Body of pancreas (tissue), 4 donors: ENCODE measurements at places on chromosomes 4 and X. TPM values are rescaled to one million over a fixed set of nuclear protein-coding genes. Genes with fewer than 3 reads are reported as not detected.

DNA sequence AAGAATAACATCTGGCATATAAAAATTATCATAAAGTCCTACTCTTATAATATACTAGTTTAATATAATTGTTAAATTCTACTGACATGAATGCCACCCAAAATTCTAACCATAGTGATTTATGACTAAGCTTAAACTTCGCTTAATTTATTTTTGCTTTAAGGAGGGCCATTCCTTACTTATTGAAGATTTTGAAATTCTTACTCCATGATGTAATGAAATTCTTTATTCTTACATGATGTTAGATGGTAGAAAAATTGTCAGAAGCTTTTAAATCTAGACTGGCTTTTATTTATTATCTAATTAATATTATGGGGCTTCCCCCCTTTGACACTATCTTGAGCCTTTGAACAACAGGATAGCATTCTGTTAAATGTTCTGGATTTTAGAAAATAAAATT, 19.5 kb upstream of the SUPT20HL2 start:
- DNase-seq: no peak

GRCh38 chr4:83082777-83083176, 31.8 kb downstream of the PLAC8 start:
- DNase-seq: no peak

- DNase-seq: no peak
These were observed 55.2 kb upstream of the TRPC3 start for GRCh38 chr4:122007016-122007415.

DNA sequence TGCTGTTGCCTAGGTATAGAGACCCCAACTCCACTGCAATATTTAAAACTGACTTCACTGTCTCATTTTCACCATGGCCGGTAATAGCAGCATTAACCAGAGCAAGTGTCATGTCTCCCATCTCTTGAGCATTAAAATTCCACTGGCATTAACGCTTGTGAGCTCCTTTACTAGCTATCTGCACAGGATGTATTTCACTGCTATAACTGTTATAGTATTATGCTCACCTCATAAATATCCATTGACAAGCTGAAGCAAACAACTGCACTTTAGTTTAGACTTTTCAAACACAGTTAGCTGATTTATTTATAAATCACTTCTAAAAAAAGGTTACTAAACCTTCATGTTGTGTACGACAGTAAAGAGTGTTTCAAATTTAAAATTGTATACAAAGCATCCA, 157.8 kb downstream of the ANTXR2 start:
- no peak for DNase-seq

GRCh38 chrX:4263030-4263803, 549.8 kb upstream of the PRKX start:
- no peak for DNase-seq

GRCh38 chr4:83217721-83218522, 66.7 kb downstream of the COQ2 start:
- DNase-seq: no peak

DNA sequence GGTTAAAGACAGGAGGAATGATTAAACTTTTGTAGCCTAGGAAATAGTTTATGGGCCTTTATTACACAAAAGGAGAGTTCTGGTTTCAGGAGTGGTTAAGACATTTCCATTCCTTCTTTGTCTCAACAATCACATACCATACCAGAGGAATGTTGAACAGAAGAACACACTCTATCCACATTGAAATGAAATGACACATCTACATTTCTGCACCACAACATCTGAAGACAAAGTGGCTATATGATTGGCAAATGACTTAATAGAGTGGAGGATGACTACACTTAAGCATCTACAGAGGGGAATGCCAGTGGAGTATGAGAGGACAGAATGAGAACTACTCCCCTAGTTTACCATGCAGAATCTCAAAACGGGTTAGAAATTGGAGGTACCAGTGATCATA, 8.0 kb downstream of the CYP2U1 start:
- no peak for DNase-seq

DNA sequence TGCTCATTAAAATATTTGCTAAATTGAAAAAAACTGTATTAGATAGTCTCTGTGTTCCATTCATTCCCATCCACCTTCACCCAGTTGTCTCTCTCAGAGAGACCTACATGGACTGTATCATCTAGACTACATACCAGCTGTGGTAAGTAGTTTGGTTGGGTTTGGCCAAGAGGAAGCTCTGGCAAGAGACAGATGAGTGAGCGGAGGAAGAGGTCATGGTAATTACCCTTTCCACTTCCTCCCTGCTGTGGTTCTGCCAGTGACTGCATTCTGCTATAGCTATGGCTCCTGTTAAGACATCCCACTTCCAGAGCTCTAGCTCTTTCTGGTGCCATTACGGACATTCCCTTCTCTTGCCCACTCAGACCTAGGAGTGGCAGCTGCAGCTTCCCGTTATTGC, 239.0 kb upstream of the MID1 start:
- DNase-seq: no peak

DNA sequence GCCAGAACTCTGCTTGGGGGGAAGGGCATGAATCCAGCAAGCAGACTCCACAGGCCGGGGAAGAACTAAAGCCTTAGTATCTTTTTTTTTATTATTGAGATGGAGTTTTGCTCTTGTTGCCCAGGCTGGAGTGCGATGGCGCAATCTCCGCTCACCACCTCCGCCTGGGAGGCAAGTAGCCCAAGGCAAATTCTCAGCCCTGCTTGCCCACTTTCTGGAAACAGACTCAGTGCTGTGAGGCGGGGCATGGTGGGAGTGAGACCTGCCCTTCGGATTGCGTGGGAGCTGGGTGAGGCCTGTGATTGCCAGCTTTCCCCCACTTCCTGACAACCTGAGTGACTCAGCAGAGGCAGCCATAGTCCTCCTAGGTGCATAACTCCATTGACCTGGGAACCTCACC, 348.8 kb downstream of the GASK1B start:
- no peak for DNase-seq

- DNase-seq: no peak
These were observed 338.1 kb upstream of the ZCCHC13 start for GRCh38 chrX:73965833-73966232.

GRCh38 chrX:23901060-23901459, 6.7 kb downstream of the APOO start:
- DNase-seq: no peak

DNA sequence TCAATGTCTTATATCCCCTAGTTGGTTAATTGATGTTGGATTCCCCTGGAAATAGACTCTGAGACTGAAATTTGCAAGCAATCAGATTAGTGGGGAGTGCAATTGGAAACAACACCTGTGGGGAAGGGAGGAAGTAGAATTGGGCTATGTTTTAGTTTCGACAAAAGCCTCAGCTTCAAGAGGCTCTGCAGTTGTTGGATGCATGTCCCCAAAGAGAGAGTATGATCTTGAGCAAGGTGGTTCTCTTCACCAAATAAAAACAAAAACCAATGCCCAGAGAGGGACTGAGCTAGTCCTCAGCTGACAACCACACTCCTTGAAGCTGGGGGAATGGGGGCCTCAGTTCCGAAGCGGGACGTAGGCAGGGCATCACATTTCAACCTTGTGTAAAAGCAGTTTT, 77.1 kb downstream of the PRKG2 start:
- no peak for DNase-seq

The HEPH gene
- 4.2 TPM for total RNA-seq

The NAA11 gene
- total RNA-seq: not detected

The KLKB1 gene
- 3.1 TPM for total RNA-seq

The RAB39B gene
- 1.8 TPM for total RNA-seq

The APLN gene
- total RNA-seq: not detected

The KIAA0232 gene
- 9.6 TPM for total RNA-seq
